Inflammatory macrophage (primary cell): ENCODE measurements at places on chromosomes 2 and 18.

- no peak for DNase-seq
These were observed 49.9 kb downstream of the MYO1B start for GRCh38 chr2:191295088-191295487.

DNA sequence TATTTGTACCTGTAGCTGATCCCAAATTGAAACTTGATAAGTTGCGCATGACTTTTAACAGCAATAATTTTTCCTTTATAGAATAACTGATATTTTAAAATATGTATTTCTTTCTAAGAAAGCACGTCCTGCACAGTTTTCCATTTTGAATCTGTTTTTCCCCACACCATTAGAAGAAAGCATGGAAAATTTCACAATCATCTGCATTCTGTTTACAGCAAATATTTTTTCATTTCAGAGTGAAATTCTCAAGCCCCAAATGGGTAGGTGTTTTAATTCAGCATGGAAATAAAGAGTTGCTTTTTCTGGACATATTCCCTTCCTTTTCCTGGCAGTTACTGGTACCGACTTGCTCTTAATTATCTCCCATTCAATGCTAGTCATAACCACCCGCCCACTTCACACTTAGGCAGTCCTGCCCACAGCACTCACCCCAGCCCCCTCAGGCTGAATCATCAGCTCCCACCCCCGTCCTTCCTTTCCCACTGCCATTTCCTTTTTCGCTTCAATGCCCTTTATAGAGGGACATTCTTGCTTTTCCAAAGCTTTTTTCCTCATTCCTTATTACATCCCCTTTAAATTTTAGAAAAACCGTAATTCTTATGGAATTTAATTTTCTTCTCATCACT is 89.2 kb upstream of the GLS start:
- peak; percentile 80 for DNase-seq

- DNase-seq = peak; percentile 71
These were observed 300.0 kb downstream of the PDE11A start for GRCh38 chr2:177772529-177772928.

DNA sequence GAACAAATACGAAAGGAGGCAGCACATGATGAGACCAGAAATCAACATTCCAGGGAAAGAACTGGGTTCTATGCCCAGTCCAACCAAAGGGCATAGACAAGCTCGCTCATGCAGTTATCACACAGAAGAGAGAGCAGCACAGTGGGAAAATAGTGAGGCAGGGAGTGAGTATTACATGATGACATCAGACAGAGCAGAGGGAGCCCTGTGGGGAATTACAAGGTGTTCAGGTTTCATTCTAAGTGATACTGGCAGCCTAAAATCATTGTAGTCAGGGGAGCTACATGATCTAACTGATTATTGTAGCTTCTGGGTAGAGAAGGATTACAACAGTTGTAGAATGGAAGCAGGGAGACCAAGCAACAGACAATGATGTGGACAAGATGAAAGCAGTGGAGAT is 658.5 kb downstream of the ARHGAP15 start:
- DNase-seq = no peak

DNA sequence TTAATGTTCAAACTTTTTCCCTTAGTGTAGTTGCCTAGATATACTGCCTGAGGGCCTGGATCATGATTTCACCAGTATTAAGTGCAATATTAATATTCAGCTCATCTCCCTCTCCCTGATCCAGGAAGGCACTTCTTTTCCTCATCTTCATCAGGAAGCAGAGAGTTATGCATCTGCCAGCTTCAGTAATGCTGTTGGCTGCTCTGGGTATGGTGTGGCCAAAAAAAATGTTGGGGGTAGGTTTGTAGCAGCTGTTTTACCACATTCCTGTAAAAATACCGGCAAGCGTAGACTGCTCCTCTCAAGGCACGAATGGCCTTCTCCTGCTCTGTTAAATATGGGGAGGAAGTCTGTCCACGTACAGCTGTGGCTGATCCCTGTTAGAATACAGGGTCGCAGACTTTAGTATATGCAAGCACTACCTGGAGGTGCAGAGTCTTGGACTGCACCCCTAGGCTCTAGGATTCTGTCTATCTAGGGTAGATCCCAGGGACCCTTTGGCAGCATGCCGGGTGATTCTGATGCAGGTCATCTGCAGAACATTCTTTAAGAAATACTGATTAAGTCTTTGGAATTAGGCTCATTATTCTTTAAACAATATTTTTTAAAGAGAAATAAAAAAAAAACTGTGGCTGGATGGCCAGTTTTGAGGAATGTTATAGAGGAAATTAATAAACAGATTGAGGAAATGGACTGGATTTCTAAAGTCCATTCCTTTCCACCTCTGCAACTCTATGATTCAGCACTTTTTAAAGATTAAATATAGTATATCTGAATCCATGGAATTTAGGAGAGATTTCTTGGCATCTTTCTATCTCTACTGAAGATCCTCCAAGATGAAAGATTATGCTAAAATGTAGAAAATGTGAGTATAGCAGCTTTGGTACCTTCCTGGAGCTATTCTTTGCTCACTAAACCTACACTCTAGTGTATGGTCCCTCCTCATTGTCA is 21.0 kb upstream of the GLS start:
- DNase-seq = no peak

DNA sequence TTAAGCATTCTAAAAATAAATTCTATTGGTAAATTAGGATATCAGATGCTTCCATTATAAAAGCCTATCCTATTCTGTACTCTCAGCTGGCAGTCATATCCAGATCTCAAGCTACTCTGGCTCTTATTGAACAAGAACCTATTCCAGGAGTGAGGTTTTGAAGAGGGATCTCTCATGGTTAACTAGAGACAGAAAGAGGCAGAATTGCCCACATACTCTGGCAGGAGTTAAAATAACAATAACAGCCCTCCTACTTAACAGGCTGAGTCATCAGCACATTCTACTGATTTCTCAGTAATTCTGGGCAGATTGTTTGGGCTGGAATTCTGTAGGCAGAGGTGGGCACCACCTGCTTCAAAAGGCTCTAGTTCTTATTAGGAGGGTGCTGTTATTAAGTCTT is 142.0 kb upstream of the UNC80 start:
- DNase-seq = no peak

GRCh38 chr2:240794178-240794721 is 25.8 kb downstream of the KIF1A start:
- no peak for DNase-seq

DNA sequence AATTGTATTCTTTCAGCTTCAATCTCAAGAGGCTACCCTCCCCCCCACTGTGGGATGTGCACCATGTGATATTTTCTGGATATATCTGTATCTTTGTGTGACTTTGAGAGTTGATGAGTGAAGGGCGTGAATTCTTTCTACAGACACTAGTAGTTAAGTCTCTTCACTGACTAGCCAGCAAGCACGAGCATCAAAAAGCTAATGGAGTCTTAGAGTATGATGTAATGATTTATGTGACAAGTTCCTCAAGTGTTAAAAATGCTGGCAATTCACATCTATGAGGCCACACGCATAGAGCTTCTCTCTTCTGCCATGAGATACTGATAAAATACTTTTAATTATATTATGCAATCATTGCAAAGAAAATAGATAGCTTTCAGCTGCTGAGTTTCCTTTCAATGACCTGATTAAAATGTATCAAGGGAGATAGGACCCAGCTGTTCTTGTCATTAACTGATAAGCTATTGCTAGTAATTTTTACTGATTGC is 304.8 kb downstream of the TRIB2 start:
- no peak for DNase-seq

DNA sequence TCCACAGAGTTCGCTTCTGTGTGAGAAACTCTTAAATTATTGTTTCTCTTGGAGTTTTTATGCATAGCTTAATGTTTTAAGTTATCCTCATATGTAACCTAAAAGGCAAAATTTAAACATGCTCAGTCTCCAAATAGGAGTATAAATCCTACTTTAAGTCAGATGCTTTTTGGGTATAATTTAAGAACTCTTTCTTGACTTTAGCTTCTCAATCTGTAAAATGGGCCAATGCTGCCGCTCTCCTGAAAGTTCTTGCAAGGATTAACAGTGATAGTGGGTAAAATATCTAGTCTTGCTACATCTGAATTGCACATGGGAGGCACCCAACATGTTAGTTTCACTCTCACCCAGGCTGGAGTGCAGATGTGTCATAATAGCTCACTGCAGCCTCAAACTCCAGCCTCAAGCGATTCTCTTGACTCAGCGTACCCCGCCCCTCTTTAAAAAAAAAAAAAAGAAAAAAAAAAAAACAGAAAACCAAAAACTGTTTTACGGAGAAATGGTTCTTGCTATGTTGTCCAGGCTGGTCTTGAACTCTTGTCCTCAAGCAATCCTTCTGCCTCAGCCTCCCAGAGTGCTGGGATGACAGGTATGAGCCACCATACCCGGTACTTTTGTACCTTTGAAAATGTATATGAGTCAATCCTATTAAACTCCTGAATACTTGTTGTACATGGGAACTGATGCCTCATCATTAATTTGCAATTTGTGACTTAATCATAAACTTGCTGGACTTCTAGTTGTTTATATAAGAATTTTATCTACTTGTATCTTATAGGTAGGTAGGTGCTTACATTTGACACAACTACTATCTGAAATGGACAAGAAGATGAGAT is 1.8 kb downstream of the FBXO48 start:
- DNase-seq = peak; percentile 14

DNA sequence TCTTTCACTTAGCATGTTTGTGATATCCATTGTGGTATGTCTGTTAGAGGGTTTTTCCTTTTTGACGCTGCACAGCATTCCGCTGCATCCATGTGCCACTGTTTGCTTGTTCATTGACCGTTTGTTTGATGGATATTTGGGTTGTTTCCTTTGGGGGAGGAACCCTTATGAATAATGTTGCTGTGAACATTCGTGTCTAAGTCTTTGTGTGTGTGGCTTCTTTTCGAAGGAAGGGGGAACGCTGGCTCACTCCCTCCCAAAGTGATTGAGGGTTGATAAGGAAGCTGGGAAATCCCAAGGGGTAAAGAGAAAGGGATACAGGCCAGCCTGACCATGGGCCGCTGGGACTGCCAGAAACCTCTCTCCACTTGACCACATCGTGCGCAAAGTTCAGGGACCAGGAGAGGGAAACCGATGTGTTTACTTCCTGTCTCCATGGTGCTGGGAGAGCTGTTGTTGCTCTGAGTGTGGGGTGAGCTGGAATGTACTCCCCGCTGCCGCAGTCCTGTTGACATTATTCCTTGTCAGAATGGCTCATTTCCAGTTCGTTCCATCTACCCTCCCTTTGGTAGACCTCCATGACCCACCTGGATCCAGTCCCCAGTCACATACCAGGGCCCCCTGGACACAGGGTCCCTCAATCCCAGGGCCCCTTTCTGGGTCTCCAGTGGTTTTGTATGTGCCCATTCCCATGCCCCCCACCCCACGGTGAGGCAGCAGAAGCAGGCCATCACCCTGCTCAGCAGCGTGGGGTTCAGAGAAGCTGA is 39.6 kb downstream of the HS1BP3 start:
- no peak for DNase-seq

GRCh38 chr2:156339110-156339847 is 6.8 kb upstream of the NR4A2 start:
- DNase-seq = no peak

GRCh38 chr18:51711298-51711889 is 513.9 kb upstream of the MEX3C start:
- no peak for DNase-seq

DNA sequence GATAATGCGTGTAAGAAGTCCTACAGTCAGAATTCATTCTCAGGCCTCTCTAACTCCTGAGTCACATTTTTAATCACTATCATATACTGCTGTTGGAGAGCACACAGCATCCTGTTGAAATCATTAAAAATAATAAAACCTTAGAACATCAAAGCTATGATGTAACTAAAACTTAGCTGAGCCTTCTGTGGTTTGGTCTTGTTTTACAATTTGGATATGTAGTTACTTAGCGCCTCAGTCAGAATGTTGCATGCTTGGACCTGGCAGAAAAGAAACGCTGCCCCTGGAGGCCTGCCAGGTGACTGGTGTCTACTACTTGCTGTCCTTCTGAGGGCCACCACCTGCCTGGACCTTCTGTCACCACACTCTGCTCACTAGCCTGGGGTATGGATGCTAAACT is 261.1 kb upstream of the RASGRP3 start:
- no peak for DNase-seq

DNA sequence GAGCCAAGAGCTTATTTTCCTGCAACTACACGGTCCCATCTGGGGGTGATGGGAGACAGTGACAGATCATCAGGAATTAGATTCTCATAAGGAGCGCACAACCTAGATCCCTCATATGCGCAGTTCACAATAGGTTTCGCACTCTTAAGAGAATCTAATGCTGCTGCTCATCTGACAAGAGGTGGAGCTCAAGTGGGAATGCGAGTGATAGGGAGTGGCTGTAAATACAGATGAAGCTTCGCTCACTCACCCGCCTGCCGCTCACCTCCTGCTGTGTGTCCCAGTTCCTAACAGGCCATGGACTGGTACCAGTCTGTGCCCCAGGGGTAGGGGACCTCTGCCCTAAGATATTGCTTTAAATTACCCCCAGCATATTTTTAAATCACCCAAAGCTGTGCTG is 10.8 kb downstream of the LRRFIP1 start:
- DNase-seq = no peak

DNA sequence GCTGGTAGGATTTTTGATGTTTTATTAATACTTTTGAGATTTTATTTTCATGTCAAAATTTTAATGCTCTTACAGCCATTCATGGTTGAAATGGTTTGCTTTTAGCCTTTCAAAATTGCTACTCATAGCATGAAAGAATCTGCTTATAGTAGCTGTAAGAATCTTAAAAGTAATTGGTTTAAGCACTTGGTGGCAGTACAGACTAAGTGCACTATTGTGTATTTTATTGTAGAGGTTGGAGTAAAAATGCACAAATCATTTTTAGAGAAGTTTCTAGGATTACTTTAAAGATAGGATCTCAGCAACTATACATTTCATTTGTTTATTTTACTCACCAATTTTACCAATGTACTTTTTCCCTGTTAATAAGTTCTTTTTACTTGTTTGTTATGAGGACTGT is 205.8 kb downstream of the SPAG16 start:
- no peak for DNase-seq

- DNase-seq = no peak
These were observed 31.7 kb downstream of the SLC40A1 start for GRCh38 chr2:189548666-189549448.

GRCh38 chr2:242041816-242042215 is 172.3 kb downstream of the RTP5 start:
- DNase-seq = no peak

DNA sequence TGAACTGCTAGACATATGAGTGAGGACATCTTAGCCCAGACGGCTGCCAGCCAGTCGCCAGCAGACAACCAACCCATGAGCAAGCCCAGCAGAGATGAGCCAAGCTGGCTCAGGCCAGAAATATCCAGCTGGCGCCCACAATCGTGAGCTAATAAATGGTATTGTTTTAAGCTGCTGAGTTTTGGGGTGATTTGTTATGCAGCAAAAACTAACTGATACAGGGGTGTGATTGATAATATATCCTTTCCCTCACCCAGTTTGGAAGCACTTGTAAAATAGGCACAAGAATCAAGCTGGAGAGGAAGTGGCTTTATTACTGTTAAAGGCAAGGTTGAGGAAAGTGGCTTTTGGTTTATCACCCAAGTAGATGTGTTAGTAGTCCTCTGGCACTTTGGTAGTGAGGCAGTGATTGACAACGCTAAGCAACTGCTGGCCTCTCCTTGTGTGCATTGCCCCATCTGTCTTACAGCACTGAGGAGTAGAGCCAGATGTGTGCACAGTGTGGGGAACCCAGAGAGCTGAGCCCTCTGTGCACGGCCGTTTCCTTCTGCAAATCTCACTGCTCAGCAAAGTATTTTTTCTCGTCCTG is 110.1 kb downstream of the MYO1B start:
- DNase-seq = no peak

GRCh38 chr18:38454764-38455469 is 889.3 kb upstream of the CELF4 start:
- no peak for DNase-seq
